Activated T-helper 1 cell treated with anti-CD3 and anti-CD28 coated beads, Interleukin-2, amount 50 U/mL, for 16 hours (primary cell): ENCODE measurements at places on chromosomes 16 and 17.

DNA sequence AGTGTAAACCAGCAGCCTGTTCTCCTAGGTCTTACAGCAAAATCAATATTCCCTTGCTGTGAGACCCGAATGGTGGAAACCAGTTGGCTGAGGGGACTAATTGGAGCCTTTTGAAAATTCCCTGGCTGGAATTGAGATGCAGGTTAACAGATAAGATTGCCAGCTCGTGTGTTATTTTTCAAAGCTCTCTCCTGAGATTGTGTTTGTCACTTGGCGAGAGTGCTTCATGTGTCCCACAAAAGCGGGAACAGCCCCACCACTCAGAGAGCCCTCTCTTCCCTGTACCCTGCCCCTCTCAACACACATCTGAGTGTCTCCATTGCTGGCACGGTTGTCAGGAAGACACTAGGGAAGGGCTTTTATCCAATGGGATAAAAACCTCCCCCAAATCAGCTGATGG, 356.1 kb downstream of the CPPED1 start:
- no peak for DNase-seq

DNA sequence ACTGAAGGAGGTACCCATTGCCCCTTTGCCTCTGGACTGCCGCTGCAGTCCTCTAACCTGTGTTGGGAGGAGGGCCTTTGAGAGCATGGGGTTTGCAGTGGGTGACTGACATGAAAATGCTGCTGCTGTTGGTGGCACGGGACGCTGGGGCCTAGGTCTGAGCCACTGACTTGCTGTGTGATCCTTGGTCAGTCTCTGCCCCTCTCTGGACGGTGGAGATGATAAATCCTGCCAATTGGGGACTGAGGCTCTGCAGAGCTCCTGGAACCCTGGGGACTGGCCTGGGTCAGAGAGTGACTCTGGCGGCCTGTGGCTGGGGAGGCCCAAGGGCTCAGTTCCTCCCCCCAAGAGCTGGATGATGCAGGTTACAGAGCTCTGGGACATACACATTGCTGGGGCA, 6.1 kb upstream of the PYDC1 start:
- no peak for DNase-seq

DNA sequence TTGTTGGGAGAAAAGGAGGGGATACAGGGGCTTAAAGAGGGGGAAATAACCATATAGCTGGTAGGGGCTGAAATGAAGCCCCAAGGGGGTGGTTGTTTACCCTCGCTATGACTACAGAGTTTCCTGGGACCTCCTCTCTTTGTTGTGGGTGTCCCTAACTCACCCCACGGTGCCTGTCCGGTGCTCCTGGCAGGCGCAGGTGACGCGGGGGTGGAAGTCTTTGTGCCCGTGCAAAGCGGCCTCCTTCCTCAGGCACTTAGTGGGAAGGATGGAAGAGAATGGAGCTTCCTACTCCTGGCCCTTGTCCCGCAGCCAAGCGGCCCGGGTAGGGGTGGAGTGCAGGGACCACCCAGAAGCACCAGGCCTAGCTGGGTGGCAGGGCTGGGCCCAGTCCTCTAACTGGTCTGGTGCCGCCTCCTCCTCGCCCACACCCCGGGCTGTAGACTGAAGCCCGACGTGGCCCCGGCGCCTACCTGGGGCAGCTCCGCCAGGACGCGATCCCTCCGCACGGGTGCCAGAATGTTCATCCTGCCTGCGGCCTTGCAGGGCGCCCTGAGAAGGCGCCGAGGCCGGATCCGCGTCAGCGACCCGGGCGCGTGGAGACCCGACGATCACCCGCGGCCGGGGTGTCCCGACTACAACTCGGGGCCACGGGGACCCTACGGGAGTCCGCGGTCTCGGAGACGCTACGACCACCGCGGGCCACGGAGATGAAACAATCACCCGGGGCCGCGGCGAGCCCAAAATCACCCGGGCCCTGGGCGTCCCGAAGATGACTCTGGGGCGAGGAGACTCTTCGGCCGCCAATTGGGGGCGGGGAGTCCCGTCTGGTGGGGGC, 709 bp downstream of the RAB34 start:
- no peak for DNase-seq

- no peak for DNase-seq
Measured at GRCh38 chr17:31391496-31391949, at the start of gene RAB11FIP4. RAB11FIP4 (plus strand) TSS chr17:31391675; CDS start chr17:31391853, 178 bp downstream.

- DNase-seq = no peak
Measured at GRCh38 chr17:63419949-63420867, 25.9 kb downstream of the CYB561 start.

GRCh38 chr17:7502987-7503386, 18.8 kb downstream of the POLR2A start:
- no peak for DNase-seq
